ENCODE measurements at places on chromosomes 16 and 17. TPM values are rescaled to one million over a fixed set of nuclear protein-coding genes. Genes with fewer than 3 reads are reported as not detected.

Gene CHD9NB
- total RNA-seq = 2.3 TPM

Gene NLE1
- total RNA-seq = 10.9 TPM

Gene DNAAF1
- total RNA-seq = 0.13 TPM

Gene TNFRSF17
- not detected for total RNA-seq

Gene ABCA10
- total RNA-seq = 1.5 TPM

Gene RNF227
- 2.9 TPM for total RNA-seq

Gene CLEC3A
- total RNA-seq = 3.5 TPM

Gene RPA1
- 15.2 TPM for total RNA-seq

Gene CNGB1
- total RNA-seq = not detected

Gene ZNF205
- total RNA-seq = 10.0 TPM

Gene NLRC3
- not detected for total RNA-seq

Gene TAOK2
- 28.0 TPM for total RNA-seq

Gene POLDIP2
- total RNA-seq = 82.9 TPM

Gene BBS2
- 39.0 TPM for total RNA-seq

Gene KRT33A
- total RNA-seq = not detected

Gene SLFN12
- 5.1 TPM for total RNA-seq

Gene CES3
- 1.2 TPM for total RNA-seq

Gene MYH8
- not detected for total RNA-seq

Gene DRC3
- 1.1 TPM for total RNA-seq

Gene IL34
- total RNA-seq = 2.2 TPM

Gene CTRB1
- not detected for total RNA-seq

Gene KRT25
- total RNA-seq = not detected

Gene TPSG1
- 0.67 TPM for total RNA-seq

Gene SNRNP25
- 18.3 TPM for total RNA-seq

Gene CD300A
- total RNA-seq = 1.1 TPM

Gene MEIOC
- total RNA-seq = 0.13 TPM

Gene PRSS22
- 60.2 TPM for total RNA-seq

Gene LITAFD
- total RNA-seq = not detected

Gene IL17C
- total RNA-seq = not detected

Gene KRT9
- total RNA-seq = not detected

Gene UTS2R
- not detected for total RNA-seq

Gene NPIPB8
- total RNA-seq = not detected

Gene MC1R
- total RNA-seq = 4.2 TPM

Gene SLC16A5
- 11.9 TPM for total RNA-seq

Gene OR4D1
- not detected for total RNA-seq

Gene C17orf78
- 0.64 TPM for total RNA-seq

Gene KRT32
- not detected for total RNA-seq
